ENCODE measurements at places on chromosomes 1 and 21. TPM values are rescaled to one million over a fixed set of nuclear protein-coding genes. Genes with fewer than 3 reads are reported as not detected.

Gene MPZ
- 6.1 TPM for total RNA-seq

Gene KCNJ9
- total RNA-seq = not detected

Gene CLIC6
- total RNA-seq = not detected

Gene IGSF21
- not detected for total RNA-seq

Gene CLCNKA
- not detected for total RNA-seq

Gene DNAJC6
- total RNA-seq = 1.3 TPM

Gene TRABD2B
- total RNA-seq = not detected

Gene BRDT
- total RNA-seq = not detected

Measured in activated naive CD4-positive, alpha-beta T cell treated with anti-CD3 and anti-CD28 coated beads, Interleukin-2, amount 10 ng/mL, durations not matched to agents 5 hours and 36 hours (primary cell).